ENCODE measurements at places on chromosomes 16 and 17.

DNA sequence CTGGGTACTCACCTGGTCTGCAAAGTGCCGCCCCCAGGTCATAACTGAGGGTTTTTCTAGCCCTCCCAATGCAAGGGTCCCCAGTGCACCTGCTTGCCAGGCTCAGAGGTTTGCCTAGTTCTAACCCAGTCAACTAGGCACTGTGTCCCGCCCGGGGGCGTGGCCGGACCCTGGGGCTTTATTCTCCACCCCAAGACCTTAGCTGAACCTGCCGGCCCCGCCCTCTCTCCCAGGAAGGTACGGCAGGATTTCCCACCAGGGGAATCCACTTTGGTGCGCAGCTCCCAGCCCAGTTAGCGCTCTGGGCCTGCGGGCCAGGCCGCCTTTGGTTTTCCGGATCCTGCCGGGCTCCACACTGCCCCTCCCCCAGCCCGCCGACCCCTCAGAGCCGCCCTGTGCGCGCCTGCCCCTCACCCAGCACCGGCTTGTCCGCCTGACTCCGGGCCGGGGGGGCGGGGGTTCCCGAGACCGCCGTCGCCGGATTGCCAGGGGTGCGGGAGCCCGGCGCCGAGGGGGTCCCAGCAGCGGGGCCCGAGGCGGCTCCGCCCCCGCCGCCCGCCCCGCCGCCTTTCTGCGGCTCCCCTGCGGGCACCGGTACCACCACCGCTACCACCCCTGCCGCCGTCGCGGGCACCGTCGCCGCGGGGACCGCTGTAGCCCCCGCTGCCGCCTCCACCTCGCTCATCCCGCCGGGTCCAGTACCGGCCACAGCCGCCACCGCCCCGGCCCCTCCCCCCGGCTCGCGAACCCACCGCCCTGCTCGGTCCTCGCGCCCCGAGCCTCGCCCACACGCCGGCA, 424 bp downstream of the YBX2 start:
- no peak for DNase-seq

GRCh38 chr17:79883202-79883601, 44.0 kb upstream of the CBX4 start:
- DNase-seq: no peak

- DNase-seq: no peak
Measured at GRCh38 chr17:63675231-63675606, 24.7 kb downstream of the LIMD2 start.

- DNase-seq: no peak
Measured at GRCh38 chr16:83355570-83356218, 452.1 kb upstream of the HSBP1 start.

DNA sequence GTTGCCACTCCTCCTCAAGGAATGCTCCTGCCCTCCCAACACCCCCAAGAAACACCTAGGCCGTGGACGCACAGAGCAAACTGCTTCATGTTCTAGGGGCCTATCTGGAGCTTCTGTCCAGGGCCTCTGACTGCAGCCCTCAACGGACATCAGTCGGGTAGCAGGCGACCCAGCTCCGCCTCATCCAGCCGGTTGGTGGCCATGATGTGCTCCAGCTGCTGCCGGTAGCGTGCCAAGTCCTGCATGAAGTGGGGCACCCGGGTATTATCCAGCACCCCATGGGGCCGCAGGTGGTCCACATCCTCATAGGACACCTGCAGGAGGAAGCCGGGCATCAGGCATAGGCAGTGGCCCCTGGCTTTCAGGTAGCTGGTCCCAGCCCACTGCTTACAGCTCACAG, 6.3 kb downstream of the NOL3 start:
- DNase-seq: no peak

- no peak for DNase-seq
Measured at GRCh38 chr17:14007951-14008350, 61.4 kb upstream of the COX10 start.

DNA sequence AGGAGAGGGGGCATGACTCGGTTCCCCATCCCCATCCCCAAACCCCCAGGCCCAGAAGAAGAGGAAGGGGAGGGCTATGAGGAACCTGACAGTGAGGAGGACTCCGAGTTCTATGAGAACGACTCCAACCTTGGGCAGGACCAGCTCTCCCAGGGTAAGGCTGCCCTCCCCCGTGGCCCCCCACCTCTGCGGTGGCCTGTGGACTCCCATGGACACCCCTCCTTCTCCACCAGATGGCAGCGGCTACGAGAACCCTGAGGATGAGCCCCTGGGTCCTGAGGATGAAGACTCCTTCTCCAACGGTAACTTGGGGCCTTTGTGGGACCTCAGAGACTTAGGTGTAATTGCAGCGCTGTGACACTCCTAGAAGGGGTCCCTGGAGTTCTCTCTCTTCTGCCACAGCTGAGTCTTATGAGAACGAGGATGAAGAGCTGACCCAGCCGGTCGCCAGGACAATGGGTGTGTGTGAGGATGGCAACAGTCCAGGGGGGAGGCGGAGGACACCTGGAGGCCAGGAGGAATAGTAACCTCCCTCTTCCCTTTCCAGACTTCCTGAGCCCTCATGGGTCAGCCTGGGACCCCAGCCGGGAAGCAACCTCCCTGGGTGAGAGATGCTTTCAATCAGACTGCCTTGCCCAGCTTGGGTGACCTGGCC, 5.6 kb downstream of the CD19 start:
- DNase-seq: no peak

GRCh38 chr16:59743504-59743903, 1009.4 kb upstream of the GOT2 start:
- no peak for DNase-seq

GRCh38 chr17:63993368-63993985, 4.7 kb upstream of the PRR29 start:
- DNase-seq: no peak

GRCh38 chr16:27644165-27644564, 94.2 kb downstream of the KATNIP start:
- DNase-seq: no peak

- no peak for DNase-seq
Measured at GRCh38 chr16:28010671-28011070, 52.8 kb downstream of the GSG1L start.

DNA sequence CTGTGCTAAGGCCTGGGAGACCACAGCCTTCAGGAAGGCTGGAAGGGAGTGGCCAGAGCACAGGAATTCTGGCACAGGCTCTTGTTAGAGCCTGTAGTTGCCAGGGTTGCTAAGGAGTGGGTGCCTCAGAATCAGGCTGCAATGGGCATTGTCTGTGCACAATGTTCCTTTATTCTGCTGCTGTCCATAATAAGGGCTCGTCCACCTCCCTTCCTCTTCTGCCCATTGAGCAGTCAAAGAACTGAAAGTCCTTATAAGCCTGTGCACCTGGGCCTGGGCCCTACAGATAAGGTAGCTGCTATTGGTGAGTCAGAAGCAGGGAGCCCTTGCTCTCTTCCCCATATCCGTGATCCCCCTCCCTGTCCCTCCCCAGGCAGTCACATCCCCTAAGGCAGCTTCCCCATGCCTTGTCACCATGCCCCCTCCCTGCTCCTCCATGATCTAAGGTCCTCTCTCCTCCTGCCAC, 5.4 kb upstream of the CNGB1 start:
- DNase-seq: no peak

- no peak for DNase-seq
Measured at GRCh38 chr16:11530171-11530940, 56.4 kb downstream of the LITAF start.

- DNase-seq: no peak
Measured at GRCh38 chr17:57553991-57554825, 190.9 kb downstream of the CCDC182 start.

DNA sequence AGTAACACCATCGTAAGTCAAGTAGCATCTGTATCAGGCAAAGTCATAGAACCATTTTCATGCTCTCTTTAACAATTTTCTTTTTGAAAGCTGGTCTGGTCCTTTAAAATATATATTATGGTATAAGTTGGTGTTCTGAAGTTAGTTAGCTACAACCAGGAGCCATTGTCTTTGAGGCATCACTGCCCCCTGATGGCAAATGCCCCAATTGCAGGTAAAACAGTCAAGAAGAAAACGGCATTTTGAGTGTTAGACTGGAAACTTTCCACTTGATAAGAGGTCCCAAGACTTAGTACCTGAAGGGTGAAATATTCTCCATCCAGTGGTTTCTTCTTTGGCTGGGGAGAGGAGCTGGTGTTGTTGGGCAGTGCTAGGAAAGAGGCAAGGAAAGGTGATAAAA, 14.1 kb downstream of the TP53 start:
- no peak for DNase-seq

DNA sequence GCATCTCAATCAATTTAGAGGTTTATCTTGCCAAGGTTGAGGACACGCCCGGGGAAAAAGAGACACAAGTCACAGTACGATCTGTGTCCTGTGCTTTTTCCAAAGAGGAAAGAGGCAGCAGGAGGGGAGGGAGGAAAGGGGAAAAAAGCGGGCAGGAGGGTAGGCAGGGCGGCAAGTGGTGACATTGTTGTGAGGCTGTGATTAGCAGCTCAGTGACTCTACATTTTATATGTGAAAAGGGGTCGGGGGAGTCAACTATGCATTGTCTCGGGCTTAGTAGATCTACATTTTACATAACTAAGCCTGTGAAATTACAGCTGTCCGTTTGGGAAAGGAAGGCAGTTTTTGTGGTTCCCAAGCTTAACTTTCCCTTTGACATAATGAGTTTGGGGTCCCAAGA, 22.2 kb upstream of the RIPOR1 start:
- DNase-seq: no peak

DNA sequence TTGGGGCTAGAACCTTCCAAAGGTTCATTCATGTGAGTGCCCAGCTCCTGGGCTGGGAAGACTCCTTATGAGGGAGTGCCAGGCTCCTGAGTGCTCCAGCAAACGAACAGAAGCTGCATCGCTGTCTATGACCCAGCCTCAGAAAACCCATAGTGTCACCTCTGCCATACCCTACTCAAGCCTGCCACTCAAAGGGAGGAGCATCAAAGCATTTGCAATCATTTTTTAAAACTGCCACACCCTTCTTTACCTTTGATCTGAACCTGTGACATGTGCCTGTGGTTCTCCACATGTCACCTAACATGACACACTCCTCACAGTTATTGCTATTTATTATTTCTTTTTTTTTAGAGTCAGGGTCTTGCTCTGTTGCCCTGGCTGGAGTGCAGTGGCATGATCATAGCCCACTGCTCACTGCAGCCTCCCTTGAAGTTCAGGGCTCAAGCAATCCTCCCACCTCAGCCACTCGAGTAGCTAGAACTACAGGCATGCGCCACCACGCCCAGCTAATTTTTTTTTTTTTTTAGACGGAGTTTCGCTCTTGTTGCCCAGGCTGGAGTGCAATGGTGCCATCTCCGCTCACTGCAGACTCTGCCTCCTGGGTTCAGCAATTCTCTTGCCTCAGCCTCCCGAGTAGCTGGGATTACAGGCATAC, 7.3 kb upstream of the KDM8 start:
- no peak for DNase-seq

DNA sequence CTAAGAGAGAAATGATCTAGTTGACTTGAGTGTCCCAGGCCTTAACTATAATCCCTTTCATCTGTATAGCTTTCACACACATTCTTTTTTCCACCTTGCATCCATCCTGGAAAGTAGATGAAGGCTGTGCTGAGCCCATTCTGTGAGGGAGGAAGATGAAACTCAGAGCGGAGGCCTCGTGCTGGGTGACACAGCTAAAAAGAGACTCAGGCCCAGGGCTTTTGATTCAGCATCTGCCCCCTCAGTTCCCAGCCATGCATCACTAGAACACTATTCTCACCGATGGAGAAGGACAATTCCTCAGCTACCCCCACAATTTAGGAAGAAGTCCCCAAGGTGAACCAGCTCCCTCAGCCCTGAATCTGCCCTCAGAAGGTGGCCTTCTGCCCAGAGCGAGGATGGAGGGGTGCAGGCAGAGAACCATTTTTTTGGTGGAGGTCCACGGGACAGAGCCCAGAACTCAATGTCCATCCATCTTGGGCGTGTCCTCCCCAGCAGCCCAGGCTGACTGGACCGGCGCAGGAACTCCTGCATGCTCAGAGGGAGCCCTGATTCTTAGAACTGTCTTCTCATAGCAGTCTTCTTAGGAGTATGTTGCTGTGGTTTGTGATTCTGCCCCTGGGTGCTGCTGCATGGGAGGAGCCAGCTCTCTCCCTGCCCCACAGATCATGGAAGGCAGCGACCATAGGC, 5.8 kb upstream of the MYCBPAP start:
- no peak for DNase-seq

DNA sequence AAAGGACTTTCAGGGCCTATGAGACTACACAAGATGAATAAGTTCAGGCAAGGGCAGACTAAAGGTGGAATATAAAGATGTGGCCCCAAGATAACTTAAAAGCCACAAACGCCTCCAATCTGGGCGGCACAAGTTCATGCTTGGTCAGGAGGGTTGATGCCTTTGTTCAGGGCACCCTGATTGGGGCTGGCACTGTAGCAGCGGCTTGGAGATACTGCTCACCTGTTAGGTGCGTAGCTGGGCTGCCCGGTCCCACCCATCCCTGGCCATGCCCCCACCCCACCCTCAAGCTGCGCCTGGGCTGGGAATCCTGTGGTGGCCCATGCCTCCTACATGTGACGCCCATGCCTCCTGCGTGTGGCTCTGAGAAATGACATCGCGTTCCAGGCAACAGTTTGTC, 12.5 kb upstream of the SLC13A2 start:
- DNase-seq: no peak

GRCh38 chr17:73546114-73546513, 98.1 kb downstream of the SDK2 start:
- no peak for DNase-seq

DNA sequence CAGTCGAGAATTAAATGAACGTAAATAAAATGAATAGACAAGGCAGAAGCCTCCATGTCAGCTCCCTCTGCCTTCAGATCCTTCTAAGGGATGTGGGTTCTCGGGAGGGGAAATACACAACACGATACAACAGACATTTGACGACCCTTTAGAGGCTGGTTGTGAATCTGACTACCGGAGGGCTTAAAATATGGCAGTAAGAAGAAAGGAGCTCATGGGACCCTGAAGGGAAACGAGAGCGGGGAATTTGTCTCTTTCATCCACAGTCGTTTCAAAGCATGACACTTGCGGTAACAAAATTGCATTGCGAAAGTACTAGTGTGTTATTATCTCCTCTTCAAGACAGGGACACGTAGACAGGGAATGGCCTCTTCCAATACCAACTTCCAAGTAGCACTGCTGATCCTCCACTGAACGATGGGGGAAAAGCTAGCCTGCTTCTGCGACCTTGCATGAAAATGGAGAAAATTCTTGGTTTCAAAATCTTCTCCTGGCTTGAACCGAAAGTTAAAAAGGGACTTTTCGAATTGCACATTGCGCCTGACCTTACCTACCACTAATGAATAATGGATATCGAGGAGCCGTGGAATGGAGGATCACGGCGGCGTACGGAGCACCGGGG, 1.2 kb upstream of the TNRC6C start:
- no peak for DNase-seq

- DNase-seq: peak; percentile 27
Measured at GRCh38 chr16:15518381-15519351, 84.3 kb downstream of the BMERB1 start.

DNA sequence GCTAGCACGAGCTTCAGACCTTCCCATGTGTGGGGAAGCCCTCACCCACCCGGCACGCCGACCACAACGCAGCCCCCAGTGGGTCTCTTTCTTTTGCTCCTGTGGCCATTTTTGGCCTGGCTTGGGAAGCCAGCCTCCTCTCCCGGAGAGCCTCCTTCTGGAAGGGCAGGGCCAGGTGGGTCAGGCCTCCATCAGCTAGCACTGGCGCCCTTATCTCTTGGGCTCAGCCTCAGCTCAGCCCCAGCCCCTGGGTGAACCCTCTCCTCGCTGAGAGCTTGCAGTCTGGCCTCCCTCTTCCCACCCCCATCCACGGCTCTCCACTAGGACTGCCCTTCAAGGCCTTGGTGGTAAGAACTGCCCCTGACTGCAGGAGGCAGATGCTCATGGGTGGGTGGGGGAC, 14.7 kb upstream of the JPH3 start:
- no peak for DNase-seq

GRCh38 chr17:43020030-43020621, 2.1 kb downstream of the VAT1 start:
- DNase-seq: no peak

GRCh38 chr17:48575673-48576478, 2.3 kb downstream of the HOXB4 start:
- no peak for DNase-seq

Data from AG04450 (cell line).